CD4-positive, alpha-beta T cell treated with Interleukin-4 for 1 hour (primary cell): ENCODE measurements at places on chromosomes 2 and 18.

- DNase-seq: no peak
Measured at GRCh38 chr2:219664944-219665343, 37.5 kb downstream of the SLC4A3 start.

- no peak for DNase-seq
Measured at GRCh38 chr2:73013936-73014335, 57.6 kb downstream of the SFXN5 start.

DNA sequence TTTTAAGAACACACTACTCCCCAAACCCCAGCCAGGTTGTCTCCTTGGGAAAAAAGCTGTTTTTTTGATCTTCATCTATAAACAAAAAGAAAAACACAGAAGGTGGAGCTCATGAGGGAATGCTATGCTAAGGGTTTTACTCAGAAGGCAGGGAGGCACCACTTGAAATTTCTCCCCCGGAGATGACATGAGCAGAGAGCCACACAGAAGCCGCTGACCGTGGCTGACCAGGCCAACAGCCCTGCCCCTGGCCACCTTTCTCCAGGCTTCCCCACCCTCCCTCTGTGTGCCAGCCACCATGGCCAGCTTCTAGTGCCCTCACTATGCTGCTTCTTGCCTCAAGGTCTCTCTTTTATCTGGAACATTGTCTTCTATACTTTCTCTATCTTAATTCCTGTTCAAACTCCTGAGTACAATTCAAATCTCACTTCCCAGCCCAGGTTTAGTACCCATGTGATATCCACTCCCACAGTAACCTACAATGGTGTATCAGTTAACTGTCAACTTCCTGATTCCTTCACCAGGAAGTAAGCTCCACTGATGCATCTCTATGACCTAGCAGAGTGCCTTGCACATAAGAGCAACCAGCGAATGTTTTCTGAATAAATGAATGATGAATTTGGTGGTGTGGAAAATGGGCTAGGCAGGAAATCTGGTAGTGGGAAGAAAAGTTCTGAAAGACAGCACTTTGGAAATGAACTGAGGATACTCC lies 15.3 kb downstream of the LAPTM4A start:
- no peak for DNase-seq

- DNase-seq: no peak
Measured at GRCh38 chr18:44128365-44128764, 552.3 kb upstream of the SETBP1 start.

- DNase-seq: no peak
Measured at GRCh38 chr2:111119822-111120252, 877 bp upstream of the BCL2L11 start.

GRCh38 chr2:207660994-207661393 lies 35.8 kb upstream of the METTL21A start:
- DNase-seq: no peak

- DNase-seq: peak; percentile 79
Measured at GRCh38 chr18:3248658-3249359, 1.2 kb downstream of the MYL12A start.

- DNase-seq: no peak
Measured at GRCh38 chr2:225274751-225275150, 124.8 kb upstream of the NYAP2 start.

DNA sequence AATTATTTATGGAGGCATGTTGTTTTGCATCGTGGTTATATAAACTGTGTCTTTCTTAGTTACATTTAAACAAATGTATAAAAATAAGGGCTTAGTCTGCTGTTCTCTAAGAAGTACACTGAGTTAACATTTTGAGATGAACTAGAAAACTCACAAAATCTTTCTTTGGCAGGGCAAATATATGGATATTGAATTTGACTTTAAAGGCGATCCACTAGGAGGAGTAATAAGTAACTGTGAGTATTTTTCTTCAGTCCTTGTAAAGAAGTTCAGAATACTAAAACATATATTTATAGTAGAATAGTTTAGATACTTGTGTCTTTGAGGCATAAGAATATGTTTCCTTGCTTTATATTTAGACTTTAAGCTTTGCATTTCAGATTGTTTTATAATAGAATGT lies 104.8 kb downstream of the MYO1B start:
- DNase-seq: no peak
